ENCODE measurements at places on chromosomes 11 and 22. TPM values are rescaled to one million over a fixed set of nuclear protein-coding genes. Genes with fewer than 3 reads are reported as not detected.

DNA sequence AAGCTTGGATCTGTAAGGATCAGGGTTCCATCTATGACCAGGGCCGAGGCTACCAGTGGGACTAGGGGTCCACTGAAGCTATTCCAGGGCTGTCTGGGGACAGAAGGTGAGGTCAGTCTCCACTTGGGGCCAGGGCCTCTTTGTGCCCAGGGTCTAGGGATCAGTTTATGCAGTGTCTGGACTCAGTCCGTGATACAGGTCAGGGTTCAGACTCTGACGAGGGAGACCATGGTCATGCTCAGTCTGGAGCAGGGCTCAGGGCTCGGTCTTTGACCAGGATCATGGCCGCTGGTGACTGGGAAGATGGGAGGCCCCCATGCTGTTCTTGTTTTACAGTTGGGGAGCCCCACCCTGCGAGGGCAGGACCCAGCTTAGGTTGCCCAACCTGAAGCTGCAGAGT lies 11.8 kb downstream of the TSSC4 start:
- DNase-seq, result no peak

- DNase-seq, result no peak
These were observed 49.0 kb upstream of the FGF3 start for GRCh38 chr11:69868006-69868810.

GRCh38 chr11:82776377-82776776 lies 42.7 kb upstream of the FAM181B start:
- DNase-seq, result no peak

GRCh38 chr11:105162506-105162905 lies 22.9 kb upstream of the CARD18 start:
- DNase-seq, result no peak

Gene RTN3
- total RNA-seq, result 46.1 TPM

Gene BIK
- 1.0 TPM for total RNA-seq

Gene CASP12
- total RNA-seq, result 2.2 TPM
